ENCODE measurements at places on chromosomes 12 and 14.

DNA sequence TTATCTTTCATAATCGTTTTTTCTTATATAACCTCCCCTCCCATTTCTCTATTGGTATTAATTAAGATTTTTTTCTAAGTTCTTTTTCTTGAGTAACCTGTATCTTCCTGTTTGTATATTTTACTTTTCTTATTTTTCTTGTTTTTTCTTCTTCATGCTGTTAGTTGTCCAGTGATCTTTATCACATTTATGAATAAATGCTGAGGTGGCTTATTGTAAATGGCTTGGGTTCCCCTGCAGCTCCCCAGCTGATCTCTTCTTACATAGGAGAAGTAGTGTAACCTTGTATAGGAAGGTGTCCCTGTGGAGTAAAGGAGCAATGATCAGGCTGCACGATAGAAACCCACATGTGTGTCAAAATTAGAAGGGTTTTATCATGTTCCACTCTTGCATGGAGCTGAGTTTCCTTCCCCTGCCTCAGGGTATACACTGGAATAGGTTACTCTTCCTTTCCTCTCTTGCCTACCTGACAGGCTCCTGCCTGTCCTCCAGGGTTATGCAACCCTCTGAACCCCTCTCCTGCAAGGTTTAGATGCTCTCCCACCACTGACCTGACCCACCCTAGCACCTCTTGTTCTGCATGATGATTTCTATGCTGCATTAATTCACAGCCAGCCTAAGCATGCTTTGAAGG lies 334.8 kb upstream of the RGS6 start:
- no peak for DNase-seq

- DNase-seq: no peak
Measured at GRCh38 chr12:16347391-16348298, at the start of gene MGST1. Gene MGST1 (plus strand): TSS chr12:16347645. CDS start chr12:16354253, 6,608 bp downstream.

GRCh38 chr12:125685915-125686314 lies 620.7 kb downstream of the AACS start:
- DNase-seq: no peak

GRCh38 chr12:10067264-10067663 lies 31.5 kb downstream of the CLEC1A start:
- DNase-seq: no peak

Measured in CD4-positive, alpha-beta T cell treated with Interleukin-6 for 4 hours (primary cell).